ENCODE measurements at places on chromosomes 7 and 10.

DNA sequence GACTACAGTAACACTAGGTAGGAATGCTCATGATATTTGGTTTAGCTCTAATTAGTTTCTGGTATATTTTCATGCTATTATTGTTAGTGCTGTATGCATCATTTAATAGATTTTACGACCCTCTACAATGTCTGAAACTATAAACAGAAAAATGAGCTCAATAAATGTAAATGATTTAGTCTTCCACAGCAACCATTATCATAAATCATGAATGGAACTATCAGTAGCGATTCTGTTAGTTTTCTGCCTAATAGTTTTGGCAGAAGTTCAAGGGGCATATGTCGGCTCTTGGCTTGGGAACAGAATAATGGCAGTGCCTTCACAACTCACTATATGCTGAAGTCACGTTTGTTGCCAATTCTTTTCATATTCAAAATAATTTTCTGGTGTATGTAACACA lies 494.8 kb downstream of the PARD3 start:
- no peak for DNase-seq

DNA sequence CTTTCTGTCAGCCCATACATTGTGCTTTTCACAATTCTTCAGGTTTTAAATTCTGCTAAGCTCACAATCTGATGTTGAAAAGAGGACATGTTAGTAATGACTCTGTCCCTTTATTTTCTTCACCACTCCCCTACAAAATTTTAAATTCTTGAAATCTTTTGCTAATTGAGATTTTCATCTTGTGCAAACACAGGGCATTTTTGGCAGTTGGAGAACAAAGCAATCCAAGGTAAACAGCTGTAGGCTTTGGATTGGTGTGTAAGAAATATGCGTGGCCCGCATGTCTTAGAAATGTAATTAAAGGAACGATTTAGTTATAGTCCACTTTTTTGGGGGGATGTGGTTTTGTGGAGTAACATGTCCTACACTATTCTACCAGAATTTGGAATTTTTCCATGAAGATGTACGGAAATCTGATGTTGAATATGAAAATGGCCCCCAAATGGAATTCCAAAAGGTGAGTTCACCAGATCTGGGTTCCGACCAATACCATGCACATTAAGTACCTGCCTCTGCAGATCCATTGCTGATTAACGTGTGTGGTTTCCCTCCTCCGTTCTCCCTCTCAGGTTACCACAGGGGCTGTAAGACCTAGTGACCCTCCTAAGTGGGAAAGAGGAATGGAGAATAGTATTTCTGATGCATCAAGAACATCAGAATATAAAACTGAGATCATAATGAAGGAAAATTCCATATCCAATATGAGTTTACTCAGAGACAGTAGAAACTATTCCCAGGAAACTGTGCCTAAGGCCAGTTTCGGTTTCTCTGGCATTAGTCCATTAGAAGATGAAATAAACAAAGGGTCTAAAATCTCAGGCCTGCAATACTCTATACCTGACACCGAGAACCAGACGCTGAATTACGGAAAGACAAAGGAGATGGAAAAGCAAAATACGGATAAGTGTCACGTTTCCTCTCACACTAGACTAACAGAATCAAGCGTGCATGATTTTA lies 181.1 kb downstream of the ARHGAP21 start:
- DNase-seq: no peak

DNA sequence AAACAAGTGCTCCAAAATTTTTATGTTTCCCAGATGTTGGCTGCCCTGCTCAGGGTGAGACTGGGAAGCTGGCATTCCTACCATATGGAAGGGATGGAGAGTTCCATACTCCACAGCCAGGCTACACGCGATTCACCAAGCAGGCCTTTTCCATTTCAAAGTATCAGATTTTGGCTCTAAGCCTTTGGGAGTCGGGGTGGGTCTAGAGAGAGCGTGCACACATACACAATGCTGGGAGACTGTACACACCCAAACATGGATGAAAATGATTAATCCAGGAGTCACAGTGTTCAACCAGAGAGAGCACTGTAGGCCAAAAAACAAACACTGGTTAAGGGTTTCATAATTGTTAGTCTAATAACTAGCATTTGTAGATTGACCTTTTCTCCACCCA lies 295.0 kb downstream of the BICC1 start:
- no peak for DNase-seq

GRCh38 chr7:142104550-142105527 lies 6.7 kb upstream of the MGAM2 start:
- DNase-seq: no peak

DNA sequence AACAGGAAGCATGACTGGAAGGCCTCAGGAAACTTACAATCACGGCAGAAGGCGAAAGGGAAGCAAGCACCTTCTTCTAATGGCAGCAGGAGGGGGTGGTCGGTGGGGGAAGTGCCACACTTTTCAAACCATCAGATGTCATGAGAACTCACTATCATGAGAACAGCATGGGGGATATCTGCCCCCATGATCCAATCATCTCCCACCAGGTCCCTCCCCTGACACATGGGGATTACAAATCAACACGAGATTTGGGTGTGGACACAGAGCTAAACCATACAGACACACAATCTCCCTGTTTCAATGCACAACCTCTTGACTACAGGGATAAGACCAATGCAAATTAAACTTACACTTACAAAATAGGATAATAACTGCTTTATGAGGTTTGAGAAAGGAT lies 97.6 kb downstream of the SGMS1 start:
- no peak for DNase-seq

DNA sequence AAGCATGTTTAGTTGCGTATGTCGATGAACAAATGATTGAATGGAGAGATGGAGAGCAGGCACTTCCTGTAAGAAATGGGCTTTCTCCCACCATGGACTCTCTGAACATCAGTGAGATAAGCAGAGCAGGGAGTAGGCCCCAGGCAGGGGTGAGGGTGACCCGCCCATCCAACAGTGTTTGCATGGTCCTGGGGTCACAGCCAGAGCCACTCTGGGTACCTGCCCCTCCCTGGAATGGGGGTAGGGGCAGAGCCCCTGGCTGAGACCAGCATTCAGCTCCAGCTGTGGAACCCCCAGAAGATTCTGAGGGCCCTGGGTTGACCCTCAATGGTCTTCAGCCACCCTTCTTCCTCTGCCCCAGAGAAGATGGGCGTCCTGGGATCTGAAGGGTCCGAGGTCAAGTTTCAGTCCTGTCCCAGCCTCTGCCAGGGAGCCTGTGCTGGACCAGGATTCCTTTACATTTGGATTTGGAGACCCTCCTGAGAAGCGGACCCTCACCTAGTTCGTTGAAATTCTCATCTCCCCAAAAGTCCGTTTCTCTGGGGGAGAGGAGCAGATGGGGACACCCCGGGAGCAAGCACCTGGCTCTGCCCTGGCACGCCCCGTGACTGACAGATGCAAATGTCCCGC lies 2.4 kb upstream of the FGF8 start:
- DNase-seq: no peak

DNA sequence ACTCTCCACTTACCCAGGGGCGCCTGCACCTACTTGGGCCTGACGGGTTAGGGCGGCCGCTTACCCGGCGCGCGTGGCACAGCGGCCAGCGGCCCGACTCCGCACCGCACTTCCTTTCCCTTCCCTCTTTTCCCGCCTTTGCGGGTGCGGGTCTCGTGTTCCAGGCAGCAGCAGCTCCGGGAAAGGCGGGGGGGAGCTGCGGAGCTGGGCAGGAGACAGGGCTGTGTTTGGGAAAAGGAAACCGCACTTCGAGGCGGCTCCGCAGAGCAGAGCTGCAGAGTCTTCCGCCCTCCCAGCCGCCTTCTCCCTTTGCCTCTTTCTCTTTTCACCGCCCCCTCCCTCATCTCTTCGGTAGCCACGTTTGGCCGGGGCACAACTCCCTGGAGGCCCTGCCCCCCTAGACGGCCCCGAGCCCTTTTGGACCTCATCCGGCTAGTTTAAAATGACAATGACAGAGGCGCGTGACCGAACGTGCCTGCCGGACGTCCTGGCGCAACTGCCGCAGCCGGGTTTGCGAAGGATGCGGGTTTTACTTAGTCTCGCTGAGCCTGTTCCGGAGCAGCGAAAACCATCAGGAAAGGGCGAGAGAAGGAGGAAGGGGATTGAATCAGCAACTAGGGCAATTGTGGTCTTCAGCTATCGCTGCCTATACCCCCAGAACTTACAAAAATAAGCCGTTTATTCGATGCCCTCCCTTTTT lies 7.9 kb upstream of the PAX2 start:
- DNase-seq: no peak

DNA sequence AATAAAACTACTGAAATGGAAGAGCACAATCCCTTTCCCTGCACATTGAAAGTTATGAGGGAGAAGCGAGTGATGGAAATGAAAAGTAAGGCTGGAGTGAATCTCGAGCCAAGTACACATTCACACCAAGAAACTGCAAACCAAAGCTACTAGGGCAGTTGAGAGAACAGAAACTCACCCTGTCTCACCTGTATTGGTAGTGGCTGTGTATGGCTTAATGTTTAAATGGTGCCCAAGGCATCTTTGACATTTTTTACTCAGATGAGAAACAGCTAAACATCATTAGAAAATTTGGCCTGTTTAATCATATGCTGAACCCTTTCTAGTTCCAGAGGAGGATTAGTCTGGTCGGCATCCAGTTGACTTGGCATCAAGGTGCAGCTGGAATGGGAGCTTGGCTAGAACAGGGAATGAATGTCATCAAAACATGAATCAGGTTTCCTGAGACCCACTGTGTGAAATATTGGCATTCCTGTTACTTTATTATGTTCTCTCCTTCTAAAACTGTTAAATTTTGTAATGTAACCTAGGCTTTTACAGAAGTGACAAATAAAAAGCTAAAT lies 840.8 kb downstream of the GRM8 start:
- DNase-seq: no peak

DNA sequence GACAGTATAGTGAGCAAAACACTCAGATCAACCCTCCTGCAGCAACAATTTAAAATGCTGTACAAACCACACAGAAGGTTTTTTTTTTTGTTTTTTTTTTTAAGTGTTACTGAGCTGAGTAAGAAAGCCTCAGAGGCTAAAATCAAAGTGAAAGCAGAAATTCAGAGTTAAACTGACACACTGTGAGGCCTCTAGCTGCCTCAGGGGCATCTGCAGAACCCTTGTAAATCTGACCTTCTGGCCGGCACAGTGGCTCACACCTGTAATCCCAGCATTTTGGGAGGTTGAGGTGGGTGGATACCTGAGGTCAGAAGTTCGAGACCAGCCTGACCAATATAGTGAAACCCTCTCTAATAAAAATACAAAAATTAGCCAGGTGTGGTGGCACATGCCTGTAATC lies 7.4 kb upstream of the GNA12 start:
- no peak for DNase-seq

GRCh38 chr7:87036985-87037384 lies 22.5 kb downstream of the ELAPOR2 start:
- DNase-seq: no peak

DNA sequence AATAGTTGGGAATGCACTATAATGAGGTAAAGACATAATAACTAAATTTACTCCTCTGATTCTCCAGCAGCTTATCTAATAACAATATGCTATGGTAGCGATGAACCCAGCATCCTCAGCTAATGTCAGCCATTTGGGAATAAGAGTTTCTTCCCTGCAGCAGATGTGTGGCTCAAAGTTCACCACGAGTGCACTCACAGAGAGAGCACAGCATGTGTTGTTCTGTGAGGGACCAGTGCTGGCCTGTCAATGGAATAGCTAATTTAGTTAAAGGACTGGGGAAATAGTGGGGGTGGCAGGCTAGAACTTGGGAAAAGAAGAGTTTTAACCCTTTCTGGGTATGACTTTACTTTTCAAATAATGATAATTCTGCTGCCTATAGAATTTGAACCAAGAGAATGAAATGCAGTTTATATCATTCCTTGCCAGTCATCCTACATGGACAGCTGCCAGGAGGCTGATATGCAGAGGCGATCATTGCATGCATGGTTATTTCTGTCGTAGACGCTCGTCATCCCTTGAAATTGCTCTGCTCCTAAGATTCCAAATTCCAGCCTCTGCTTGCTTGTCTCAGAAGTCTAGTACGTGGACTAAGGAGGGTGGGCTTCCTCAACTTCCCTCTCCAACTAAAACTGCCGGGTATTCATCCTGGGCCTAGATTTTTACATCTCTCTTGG lies 355.6 kb downstream of the RNLS start:
- DNase-seq: no peak

DNA sequence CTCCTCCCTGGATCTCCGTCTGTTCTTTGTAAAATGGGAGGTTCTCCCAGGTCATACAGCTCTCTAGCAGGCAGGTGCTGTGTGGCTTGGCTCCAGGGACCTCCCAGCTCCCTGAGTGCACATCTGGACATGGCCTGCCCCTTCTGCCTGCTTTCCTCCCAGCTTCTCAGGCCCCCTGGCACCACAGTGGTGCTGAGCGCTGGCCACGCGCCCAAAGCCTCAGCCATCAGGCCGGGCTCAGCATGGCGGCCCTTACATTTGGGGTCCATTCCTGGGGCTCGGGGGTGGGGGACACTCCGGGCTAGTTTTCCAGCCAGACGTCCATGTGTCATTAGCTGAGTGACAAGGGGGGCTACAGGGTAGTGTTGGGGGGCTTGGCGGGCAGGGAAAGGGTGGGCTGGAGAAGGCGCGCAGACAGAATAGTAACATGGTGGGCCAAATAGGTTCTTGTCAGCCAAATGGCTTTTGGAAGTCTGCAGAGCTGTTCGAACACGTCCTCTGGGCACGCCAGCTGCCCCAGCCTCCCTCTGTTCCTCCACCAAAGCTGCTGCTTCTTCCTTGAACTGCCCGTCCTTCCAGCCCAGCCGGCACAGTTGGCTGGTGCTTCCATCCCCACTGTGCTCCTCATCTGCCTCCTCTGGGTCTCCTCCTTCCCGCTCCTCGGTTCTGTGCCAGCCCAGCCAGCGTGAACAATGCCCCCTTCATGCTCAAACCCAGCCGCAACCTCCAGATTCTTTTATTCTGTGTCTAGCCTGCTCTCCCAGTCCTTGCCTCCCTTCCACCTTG lies 65.9 kb downstream of the GOLGA7B start:
- no peak for DNase-seq

DNA sequence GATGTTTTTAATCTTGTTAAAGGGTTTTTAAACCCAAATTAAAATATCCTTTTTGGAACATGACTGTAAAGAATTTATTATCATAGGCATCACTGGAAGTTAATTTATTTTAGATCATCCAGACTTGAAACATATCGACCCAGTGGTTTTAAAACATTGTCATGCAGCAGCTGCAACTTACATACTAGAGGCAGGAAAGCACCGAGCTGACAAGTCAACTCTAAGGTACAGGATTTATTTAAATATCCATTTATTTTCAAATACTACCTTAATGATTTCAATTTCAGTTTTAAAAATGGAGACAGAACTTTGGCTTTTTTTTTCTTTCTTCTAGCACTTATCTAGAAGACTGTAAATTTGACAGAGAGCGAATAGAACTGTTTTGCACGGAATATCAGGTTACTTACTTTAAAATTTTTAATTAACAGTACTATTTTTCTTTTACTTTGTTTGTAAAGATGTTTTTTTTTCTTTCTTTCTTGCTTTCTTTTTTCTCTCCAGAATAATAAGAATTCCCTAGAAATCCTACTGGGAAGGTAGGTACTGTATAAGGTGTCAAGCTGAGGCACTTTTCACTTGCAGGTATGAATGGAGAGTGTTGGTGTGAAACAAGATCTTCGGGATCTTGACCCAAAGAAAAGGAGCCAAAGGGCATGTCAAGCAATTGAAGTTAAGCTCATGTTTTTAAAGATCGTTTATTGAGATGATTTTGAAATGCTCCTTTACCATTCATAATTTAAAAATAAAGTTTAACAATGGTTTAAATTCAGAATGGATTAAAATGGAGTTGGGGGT lies 1.8 kb downstream of the COMMD3 start:
- no peak for DNase-seq

All from stimulated activated CD4-positive, alpha-beta T cell treated with anti-CD3 and anti-CD28 coated beads, Interleukin-12 subunit alpha, Interleukin-12 subunit beta, amount 100 ng/mL, for 4 hours (primary cell).